ENCODE measurements at places on chromosomes 6 and 20.

DNA sequence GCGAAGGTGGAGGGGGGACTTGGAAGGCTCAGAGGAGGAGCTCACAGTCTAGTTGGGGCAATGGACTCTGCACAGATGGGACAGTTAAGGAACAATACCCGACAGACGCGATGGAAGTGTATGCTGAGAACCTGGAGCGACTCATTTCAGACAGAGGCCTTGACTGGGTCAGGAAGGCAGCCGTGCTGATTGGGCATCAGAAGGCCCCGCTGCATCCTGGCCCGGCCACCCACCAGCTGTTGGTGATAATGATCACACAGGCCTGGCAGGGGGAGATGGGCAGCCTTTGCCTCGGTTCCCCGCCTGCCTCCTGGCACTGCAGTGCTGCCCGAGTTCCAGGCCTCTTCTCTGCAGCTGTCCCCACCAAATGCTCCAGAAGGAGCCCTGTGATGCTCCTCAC lies 62.4 kb downstream of the MDGA1 start:
- no peak for DNase-seq

GRCh38 chr20:57808264-57809070 lies 98.7 kb upstream of the PMEPA1 start:
- no peak for DNase-seq

DNA sequence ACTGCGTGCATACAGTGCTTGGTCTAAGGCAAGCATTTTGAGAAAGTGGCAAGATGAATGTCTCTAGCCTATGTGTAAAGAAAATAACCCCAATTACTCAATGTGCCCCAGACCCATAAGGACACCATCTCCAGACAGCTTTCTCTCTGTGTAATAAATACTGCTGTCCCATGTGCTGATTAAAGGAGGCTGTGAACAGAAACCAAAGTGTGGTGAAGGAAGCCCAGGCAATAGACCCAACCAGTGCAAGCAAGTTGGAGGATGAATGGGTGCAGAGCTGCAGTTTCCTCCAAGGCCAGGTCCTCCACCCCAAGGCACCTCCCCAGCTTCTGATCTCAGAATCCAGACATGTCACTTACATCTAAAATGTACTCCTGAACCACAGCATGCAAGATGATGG lies 60.6 kb downstream of the TRAM2 start:
- no peak for DNase-seq

GRCh38 chr6:145313041-145313855 lies 422.1 kb downstream of the EPM2A start:
- peak; percentile 55 for DNase-seq

- no peak for DNase-seq
Measured at GRCh38 chr6:29954272-29954671, 11.9 kb downstream of the HLA-A start.

DNA sequence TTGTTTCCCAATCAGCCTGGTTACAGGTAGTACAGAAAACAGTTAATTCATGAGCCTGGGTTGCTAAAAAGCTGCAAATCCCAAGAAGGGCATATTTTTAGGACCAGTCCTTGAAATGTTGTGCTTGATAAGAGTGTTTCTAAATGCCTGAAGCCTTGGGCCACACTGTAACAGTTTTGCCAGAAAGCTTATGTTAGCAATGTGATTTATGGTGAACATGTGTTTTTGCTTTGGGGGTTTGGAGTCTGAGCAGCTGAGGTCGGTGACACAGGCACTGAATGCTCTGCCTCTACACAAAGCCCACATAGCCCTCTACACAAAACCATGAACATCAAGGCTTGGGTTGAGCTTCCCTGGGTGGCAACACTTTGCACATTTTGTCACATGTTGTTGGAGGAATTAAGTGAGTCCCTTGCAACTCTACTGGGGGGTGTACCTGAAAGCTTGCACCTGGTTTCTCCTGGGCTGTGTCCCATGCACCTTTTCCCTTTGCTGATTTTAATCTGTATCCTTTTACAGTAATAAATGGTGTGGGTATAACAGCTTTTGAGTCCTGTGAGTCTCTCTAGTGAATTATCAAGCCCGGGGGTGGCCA lies 22.2 kb downstream of the AHI1 start:
- no peak for DNase-seq
